ENCODE measurements at places on chromosomes 4 and X.

DNA sequence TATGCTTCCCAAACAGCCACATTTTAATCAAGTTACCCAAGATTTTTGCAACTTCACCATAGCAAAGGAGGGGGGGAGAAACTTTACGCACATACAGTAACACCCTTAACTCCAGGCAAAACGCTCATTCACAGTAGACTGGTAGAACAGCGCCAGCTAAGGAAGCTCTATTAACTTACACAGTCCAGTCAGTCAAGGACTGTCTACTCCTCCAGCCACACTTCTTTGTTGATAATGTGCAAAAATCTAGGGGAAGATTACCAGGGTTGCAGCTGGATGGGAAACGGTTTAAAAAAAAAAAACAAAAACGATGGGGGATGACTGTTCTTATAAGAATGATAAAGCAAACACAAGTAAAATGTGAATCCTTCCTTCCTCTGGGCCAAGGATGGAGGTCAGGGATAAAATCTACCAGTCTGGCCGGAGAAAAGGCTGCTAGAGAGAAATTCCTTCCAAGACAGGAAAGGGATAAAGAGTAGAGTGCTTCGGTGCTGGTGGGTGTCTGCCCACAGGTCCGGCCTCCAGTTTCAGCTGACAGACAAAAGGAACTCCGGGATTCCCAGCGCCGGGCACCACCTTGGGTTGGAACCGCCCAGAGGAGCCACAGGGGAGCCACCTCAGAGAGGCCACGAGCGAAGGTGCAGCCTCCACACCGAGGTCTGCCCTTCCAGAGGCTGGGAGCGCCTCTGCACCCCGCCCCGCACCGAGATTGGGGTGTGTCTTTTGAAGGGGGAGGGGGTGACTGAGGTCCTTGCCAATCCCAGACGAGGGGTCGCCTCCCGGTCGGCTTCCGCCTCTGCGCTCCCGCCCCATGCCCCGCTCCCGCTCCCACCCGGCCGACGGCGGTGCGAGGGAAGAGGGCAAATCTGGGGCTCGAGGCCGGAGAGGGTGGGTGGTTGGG lies 811 bp downstream of the ANKRD50 start:
- DNase-seq, result no peak

GRCh38 chr4:47313384-47313783 lies 150.1 kb downstream of the COMMD8 start:
- no peak for DNase-seq

GRCh38 chrX:65524139-65524538 lies 10.4 kb downstream of the LAS1L start:
- no peak for DNase-seq

DNA sequence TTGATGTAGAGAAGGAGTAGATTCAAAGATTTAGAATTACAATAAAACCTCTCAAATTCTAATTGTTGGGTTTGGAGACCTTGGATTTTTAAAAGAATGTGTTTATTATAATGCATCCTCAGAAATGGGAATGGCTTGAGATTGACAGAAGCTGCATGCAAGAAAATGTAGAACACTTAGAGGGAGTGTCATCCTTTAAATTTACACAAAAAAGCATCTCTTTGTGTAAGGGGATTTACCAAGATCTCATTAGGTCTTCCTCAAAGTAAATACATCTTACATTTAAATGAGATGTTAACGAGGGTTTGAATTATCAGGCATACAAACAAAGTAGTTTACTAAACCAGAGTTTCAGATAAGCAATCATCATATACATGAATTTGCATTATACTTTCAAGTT lies 615.0 kb downstream of the FAM133A start:
- DNase-seq, result no peak

Data from stimulated activated CD8-positive, alpha-beta memory T cell treated with anti-CD3 and anti-CD28 coated beads, Interleukin-4, amount 100 ng/mL, for 4 hours (primary cell).